ENCODE measurements at places on chromosomes 6 and 20.
A peak's percentile ranks its signal among the peaks of the same experiment; 100 is the strongest.

DNA sequence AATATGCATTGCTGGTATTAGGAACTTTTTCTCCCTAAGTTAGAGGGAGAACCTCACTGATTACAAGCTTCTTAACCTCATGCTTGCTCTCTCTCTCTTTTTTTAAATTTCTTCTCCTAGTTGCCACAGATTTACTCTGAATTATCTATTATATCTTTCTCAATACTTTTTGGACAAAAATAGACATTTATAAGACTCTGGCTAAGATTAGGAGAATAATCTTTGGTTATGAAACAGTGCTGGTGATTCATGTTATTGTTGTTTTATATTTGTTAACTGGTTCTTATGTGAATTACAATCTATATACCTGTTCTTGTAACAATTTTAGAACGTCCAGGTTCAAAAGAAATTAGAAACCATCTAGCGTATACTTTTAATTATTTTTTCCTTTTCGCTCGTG, 187.8 kb downstream of the OGFRL1 start:
- no peak for DNase-seq

- DNase-seq = no peak
Observed at GRCh38 chr20:48749437-48749836, 78.4 kb downstream of the PREX1 start.

DNA sequence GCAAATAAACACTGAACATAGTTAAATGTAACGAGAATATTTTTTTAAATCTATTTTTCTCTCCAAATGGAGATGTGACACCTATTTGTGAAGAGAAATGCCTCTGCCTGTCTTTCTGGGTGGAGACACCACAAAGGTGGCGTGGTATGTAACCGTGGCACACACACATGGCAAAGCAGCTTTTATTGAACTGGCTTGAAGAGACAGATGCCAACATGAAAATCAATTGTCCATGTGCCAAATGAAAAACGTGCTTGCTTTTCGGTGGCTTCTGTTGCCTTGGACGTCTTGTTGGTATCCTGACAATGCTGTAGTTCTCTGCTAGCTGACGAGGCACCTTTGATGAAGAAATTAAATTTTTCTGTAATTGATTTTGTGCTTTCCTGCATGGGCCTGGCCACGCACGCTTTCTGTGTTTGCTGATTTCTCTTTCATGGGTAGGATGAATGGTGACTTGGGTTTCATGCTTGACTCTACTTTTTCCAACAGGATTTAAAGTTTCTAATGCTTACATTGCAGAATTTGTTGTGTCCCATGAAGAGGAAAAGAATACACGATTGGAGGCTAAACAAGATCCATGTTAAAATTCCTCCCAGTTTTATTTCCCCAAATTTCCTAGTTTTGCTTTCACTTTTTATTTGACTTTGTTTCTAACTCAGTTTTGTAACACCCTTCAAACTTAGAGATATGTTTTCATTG, 202.6 kb downstream of the TMEM242 start:
- no peak for DNase-seq

- no peak for DNase-seq
Observed at GRCh38 chr6:119187596-119187995, 109.1 kb upstream of the FAM184A start.

GRCh38 chr6:11484441-11484840, 53.1 kb upstream of the TMEM170B start:
- DNase-seq = no peak

GRCh38 chr6:132751306-132751705, 6.4 kb downstream of the VNN2 start:
- DNase-seq = no peak

GRCh38 chr6:26026833-26027490, 60.3 kb upstream of the HFE start:
- DNase-seq = peak; percentile 90

DNA sequence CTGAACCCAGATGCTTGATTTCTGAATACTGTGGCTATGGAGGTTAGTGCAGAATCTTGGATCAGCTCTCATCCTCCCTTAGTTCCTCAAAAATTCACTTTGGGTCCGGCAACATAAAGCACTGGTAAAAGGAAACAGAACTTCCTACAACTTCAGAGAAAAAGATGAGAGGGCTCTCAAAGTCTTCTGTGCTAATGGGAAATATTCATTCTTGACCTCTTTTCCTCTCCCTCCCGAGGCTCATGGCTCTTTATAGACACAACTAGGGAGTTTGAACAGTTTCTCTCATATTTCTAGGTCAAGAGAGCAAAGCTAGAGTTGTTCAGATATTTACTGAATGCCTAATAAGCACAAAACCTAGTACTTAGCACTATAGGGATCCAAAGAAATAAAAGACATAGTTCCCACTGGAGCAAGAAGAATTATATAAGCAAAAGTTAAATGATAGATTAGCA, 124.1 kb upstream of the TCF21 start:
- no peak for DNase-seq
